ENCODE measurements at places on chromosomes 3 and 15. TPM values are rescaled to one million over a fixed set of nuclear protein-coding genes. Genes with fewer than 3 reads are reported as not detected.

The C3orf52 gene
- 11.3 TPM for total RNA-seq

The SPINK8 gene
- total RNA-seq = not detected

The SLC12A1 gene
- total RNA-seq = not detected

The PRSS50 gene
- not detected for total RNA-seq

The SLC2A2 gene
- total RNA-seq = not detected

The CAMK1 gene
- total RNA-seq = 16.8 TPM

The ALDH1A3 gene
- total RNA-seq = 16.5 TPM

The VWA5B2 gene
- 0.46 TPM for total RNA-seq

The CIB1 gene
- total RNA-seq = 225 TPM

The ETV5 gene
- total RNA-seq = 24.5 TPM

The RTP4 gene
- not detected for total RNA-seq

The RARB gene
- total RNA-seq = 7.6 TPM

The SEMA6D gene
- total RNA-seq = not detected

The PHLDB2 gene
- total RNA-seq = 32.5 TPM

The SAMMSON gene
- not detected for total RNA-seq

The ANKRD63 gene
- 0.41 TPM for total RNA-seq

The GLDN gene
- total RNA-seq = not detected
